EH (cell line): ENCODE measurements at places on chromosomes 12 and 14.

DNA sequence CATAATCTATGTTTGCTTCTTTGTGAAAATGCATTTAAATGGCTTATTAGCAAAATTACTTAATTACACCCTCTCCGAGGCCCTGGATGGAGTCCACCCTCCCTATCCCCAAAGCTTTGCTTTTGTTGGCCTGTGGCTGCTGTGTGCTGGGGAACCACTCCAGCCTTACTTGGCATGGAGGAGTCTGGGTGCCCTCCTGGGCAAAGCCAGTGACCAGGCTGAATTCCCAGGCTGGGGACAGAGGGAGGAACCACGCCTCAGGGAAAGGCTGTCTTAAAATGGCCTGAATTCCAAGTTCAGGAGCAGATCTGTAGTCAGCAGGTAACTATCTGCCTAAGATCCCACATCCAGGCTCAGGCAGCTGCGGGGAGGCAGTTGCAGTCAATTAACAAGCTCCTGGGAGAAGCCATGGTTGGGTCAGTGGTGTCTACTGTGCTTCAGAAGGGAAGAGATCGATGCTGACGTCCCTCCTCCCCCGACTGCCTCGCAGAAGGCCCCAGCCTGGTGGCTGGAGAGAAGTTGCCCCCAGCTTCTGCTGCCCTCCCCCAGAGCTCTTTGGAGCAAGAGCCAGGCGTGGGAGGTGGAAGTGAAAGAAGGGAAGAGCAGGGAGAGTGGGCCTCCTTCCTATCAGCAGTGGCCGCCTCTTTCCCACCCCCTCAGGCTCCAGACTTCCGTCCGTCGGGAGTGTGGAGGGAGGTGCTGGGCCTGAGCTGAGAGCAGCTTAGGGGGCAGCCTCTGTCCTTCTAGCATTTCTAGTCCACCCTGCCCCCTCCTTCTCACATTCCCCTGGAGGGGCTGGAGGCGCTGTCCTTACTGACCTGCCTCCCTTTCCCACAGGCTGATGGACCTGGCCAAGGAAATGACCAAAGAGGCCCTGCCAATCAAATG, 11.3 kb downstream of the VASH1 start:
- peak; percentile 74 for DNase-seq

- no peak for DNase-seq
Observed at GRCh38 chr12:46446645-46447044, 74.1 kb upstream of the SLC38A2 start.

DNA sequence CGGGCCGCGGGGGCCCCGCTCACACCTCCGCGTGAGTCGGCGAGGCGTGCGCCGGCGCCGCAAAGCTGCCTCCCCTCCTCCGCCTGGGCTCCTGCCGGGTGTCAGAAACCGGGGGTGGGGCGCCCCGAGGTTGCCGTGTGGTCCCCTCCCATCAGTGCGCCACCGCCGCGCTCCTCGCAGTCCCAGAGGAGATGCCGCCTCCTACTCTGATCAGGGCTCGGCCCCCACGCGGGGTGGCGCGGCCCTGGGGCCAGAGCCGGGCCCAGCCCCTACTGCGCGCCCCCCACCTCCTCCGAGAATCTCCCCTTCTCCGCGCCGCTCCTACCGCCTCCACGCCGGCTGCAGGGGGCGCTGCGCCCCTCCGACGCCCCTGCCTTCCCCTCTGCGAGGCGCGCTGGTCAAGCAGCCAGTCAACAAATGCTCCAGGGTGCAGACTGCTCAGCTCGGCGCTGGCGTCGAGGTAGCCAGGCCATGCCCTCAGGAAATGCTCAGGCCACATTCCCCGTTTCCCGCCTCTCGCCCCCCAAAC, 467 bp upstream of the JAG2 start:
- no peak for DNase-seq

GRCh38 chr12:4153343-4153892, 120.1 kb upstream of the CCND2 start:
- no peak for DNase-seq

- peak; percentile 19 for DNase-seq
Observed at GRCh38 chr12:48934312-48934706, 9.0 kb upstream of the FKBP11 start.

DNA sequence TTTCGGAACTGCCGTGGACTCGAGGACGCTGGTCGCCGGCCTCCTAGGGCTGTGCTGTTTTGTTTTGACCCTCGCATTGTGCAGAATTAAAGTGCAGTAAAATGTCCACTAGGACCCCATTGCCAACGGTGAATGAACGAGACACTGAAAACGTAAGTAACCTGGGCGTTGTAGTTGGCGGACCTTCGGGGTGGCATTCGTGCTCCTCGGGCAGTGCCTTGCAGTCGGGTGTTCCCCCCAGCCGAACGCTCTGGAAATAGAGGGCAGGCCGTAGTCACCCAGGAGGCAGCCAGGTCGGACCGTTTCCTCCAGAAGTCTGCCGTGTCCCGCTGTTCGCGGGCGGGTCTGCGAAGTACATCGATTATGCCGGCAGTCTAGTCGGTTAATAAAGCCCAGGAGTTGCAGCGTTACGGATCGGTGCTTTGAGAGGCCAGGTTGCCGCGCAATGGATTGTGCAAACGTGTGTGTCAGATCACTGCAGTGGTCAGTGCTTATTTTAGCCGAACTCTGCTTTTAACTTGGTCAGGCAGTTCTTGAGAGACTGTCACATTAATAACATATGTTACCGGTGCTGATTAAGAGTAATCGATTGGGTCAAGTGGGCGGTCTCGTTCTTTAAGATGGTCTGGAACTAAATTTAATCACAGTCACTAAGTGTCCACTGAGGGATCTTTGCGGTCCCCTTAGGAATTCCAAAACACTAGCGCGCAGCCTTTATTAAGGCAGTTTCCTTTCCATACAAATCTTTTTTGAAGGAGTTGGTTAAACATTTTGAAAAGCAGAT, 906 bp downstream of the MARK3 start:
- DNase-seq, result no peak

- DNase-seq, result no peak
Observed at GRCh38 chr12:100249941-100250340, 16.9 kb downstream of the DEPDC4 start.

DNA sequence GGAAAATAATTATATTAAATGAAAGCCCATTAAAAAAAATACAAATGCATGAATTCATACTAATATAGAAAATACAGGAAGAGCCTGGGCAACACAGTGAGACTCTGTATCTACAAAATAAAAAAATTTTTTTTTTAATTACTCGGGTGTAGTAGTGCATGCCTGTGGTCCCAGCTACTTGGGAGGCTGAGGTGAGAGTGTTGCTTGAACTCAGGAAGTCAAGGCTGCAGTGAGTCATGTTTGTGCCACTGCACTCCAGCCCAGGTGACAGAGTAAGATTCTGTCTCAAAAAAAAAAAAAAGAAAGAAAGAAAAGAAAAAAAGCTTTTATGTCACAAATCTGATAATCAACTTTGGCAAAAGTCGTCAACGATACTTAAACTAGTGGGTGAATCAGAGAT, 80.6 kb upstream of the PLEKHA5 start:
- DNase-seq, result peak; percentile 34

DNA sequence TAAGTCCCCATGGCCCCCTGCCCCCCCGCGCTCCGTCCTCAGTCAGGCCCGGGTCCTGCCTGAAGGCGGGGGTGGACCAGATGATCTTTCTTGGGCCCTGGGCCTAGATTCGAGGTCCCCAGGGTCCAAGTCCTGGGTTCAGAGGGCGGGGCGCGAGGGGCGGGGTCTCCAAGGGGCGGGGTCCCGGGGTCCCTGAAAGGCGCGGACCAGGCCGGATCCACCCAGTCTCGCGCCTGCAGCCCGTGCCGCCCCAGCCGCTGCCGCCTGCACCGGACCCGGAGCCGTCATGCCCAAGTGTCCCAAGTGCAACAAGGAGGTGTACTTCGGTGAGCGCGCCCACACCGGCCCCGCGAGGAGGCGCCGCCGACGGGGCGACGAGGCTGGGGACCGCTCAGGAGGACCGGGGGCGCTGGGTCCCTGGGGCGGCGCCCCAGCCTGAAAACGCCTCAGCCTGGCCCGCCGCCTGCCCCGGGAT, 325 bp downstream of the CRIP1 start:
- no peak for DNase-seq
